Brain microvascular endothelial cell (primary cell): ENCODE measurements at places on chromosomes 7 and 10.

DNA sequence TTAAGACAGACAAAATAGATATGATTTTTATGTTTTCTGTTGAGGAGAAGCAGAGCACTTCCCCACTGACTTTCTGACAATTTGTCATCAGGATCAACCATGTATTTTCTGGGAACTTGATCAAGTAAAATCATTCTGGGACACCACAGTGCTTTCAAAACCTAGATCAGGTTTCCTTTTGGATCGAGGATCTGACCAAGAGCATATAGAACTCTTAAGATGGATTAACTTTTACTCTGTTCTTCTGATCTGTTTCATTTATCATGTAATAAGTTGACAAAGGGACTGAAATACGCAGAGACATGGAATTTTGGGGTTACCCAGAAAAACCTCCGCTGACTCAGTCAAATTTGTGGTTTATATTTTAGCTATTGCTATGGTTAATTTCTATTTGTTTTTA lies 136.0 kb upstream of the WNT16 start:
- no peak for DNase-seq

- no peak for DNase-seq
Observed at GRCh38 chr7:117791877-117792780, 81.1 kb downstream of the CTTNBP2 start.

GRCh38 chr7:117757440-117757839 lies 115.8 kb downstream of the CTTNBP2 start:
- no peak for DNase-seq

GRCh38 chr7:80902716-80903308 lies 16.0 kb downstream of the SEMA3C start:
- DNase-seq = no peak

DNA sequence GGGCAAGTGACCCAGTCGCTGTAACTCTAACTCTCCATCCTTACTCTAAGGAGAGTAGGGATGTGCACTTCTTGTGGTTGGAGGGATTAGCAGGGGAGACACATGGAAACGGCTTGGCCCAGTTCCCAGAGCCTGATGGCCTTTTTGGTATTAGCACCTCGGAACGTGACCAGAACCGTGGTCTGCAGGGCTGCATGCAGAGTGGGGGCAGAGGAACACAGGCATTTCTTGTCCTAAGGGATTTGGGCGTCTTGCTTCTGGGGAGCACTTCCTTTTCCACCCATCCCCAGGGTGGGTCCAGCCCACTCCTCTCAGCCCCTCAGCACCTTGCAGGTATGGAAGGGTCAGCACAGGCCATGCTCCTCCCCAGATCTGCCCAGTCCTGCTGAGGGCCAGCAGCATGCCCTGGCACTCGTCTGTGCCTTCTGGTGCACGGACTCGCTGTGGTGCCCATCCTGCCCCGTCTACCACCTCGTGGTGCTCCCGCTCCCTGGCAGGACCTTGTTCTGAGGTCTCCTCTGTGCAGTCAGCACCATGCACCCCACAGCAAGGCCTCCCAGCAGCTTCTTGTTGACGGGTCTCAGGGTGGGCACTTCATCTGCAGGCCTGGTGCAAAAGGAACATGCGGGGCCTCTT lies 109.6 kb downstream of the ACTR3B start:
- DNase-seq = no peak

GRCh38 chr7:84196084-84196503 lies 1.5 kb upstream of the SEMA3A start:
- no peak for DNase-seq

GRCh38 chr7:16428182-16428581 lies 6.8 kb upstream of the CRPPA start:
- no peak for DNase-seq

GRCh38 chr7:40887099-40887498 lies 752.3 kb downstream of the SUGCT start:
- DNase-seq = peak; percentile 66
